ENCODE measurements at places on chromosomes 1 and 21.

DNA sequence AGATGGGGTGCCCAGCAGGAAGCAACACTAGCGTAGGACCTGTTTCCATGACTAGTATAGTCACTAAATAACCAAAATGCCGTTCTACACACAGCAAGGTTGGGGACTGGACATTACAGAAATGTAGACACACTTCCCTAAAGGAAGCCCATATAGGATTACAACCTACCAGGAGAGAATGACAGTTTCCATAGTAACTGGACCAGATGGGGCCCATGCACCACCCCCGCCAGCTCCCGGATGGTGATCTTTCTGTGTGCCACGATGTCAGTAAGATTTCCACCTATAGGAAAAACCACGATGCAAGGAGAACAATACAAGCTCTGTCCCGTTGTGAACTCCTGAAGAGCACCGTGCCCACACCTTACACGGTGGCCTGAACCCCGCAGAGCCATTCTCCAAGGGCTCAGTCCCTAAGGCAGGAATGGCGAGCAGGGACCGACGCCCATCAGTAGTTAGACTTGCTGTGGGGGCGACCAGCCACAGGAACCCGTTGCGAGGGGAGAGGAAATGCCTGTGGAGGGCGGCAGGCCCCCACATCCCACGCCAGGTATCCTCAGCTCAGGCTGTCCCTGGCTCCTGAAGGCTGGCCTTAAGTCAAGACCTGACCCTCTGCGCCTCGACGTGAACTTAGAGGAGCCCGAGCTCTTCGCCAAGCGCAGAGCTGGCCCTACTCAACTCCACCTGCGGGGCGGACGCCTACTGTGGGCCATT, 13.6 kb upstream of the CEP85 start:
- DNase-seq = no peak

GRCh38 chr1:242629396-242629795, 104.9 kb upstream of the PLD5 start:
- no peak for DNase-seq

DNA sequence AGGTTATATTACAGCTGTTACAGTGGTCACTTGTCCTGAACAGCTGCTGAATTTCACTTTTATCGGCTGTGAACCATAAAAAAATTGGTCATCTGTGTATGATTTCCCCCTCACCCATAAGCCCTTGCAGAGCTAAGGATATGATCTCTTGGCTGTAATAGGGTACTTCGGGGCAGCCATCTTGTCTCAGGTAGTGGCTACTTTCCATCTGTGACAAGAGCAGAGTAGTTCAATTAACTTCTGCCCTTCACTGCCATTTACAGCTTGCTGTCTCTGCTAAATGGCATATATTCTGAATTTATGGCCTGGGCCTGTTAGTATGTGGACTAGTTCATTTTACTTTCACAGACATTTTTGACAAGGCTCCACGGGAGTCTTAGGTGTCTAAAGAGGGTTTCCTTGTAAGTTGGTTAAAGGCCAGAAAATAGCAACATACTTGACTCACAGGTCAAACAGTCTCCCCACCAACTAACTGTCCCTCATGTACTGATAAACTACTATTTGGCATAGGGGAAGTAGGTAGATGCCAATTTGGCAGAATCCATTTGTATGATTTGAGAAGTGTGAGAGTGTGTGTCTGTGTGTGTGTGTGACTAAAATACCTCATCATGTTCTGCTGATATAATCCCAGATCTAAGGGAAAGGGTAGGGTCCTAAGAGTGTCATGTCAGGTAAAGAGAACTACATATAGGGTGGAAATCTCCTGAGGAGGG, 151.6 kb downstream of the KCTD3 start:
- DNase-seq = no peak

- DNase-seq = peak; percentile 42
These were observed 79.9 kb downstream of the MORN1 start for GRCh38 chr1:2311184-2312032.

DNA sequence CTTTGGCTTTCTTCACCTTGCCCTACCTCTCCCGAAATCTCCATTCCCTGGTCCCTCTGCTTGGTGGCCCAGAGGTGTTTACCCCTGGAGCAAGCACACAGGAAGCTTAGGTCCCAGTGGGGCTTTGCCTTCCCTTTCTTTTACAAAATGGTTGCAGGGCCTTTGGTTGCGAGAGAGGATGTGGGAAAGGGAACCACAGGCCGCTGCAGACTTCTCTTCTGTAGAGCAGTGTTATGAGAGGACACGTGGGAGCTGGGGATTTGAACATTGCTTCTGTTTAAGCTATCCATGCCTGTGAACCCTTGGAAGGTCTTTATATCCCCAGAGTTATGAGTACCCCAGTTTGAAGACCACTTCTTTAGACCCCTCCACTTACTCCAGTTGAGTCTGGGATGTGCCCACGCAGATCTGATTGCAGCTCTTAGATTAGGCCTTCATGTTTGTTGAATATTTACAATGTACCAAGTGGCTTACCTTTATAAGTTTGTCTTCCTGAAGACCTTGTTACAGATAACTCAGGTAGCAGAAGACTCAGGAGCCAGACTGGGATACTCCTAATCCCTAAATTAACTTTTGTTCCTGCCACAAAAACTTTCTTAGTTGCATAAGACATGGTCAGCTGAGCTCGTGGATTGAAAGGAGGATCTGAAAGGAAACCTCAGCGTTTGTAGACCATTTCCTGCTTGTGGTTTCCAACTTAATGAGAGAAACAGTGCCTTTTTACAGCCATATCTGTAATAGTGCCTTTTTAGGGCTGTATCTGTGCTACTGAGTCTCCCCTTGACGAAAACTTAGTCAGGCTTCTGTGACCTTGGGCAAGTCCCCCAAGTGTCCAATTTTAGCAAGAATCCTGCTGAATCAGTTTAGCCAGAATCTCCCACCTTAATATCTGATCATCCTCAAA, 21.9 kb upstream of the IVNS1ABP start:
- DNase-seq = no peak

GRCh38 chr1:42322577-42322976, 12.5 kb downstream of the FOXJ3 start:
- DNase-seq = no peak

DNA sequence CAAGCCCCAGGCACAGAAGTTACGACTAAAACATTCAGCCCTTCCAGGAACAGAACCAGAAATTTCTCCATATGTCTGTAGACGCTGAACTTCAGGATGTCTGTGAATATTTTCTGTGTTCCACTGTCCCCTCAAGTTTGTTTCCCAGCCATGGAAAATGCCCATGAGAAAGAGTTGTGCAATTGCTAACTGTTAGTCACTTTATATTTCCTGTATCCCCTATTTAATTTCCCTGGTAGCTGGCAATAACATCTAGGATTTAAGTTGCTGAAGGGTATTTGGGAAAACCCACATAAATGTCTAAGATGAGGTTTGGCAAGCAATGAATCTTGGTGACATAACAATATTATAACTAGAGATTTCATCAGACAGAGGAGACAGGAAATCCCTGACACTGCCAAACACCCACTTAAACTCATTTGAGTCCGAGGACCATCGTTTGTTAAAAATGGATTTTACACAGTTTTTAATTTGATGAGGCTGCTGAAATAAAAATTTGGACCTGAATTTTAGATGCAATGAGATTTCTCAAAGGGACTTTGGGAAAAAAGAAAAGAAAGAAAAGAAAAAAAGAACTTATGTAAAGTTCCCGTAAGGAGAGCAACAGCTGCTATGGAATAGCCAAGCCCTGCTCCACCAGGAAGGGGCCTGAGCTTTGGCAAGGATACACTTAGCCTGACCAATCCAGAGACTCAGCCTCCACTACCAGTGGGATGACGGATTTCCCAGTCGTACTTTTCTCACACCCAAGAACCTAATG, 21.8 kb upstream of the ERRFI1 start:
- DNase-seq = no peak

- DNase-seq = no peak
These were observed 348.9 kb downstream of the ASTN1 start for GRCh38 chr1:176815621-176816020.

DNA sequence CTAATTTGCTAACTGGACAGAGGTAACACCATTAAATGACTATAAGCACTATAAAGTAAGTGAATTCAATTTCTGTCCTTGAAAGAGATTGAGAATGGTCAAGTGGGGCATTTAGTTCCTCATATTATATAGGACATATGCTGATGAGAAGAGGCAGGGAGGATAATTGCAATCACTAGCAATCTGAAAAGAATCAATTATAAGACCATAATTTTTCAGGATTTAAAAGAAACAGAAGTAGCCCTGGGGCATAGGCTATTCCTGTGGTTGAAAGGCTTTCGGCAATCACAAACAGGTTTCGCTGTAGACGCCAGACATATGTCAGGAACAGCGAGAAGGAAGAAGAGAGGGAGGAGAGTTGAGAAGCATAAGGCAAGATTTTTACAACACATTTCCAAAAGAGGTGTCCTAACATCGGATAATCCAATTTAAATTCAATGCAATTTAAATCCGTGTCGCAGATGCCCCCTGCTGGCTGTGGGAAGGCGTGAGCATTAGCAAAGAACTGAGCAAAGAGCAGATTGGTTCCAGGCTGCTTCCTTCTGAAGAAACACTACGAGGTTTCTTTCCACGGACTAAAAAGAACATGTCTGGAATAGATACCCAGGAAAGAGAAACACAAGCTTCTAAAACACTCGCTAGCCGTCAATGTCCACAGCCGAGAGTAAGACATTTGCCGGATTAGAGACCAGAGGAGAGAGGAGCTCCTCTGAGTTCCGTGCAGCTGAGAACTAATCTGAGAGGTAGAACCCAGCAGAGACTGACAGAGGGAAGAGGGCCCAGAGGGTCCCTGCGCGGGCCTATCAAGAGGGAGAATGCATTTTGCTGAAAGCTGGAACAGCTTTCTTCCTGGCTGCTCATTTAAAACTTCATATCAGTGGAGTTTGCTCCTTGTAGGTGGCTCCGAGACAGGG, 27.9 kb downstream of the RGS5 start:
- DNase-seq = peak; percentile 2

DNA sequence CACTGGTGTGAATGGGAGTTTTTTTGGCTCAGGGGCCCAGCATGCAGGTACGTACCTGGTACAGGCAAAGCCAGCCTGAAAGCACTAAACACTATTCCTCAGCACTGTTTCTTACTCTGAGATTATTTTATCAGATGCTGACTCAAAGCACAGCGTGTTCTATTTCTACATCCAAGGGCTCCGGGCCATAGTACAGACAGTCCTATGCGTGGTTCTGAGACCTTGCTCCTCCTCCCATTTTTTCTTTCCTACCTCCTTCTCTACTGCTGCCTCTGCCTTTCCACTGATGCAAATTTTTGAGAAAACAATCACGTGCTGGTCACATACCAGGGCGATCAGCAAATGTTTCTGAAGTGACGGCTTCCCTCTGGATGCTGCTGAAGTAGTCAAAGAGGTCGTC, 36.3 kb downstream of the PDPN start:
- DNase-seq = no peak

GRCh38 chr1:40305451-40305850, 11.6 kb downstream of the COL9A2 start:
- no peak for DNase-seq

DNA sequence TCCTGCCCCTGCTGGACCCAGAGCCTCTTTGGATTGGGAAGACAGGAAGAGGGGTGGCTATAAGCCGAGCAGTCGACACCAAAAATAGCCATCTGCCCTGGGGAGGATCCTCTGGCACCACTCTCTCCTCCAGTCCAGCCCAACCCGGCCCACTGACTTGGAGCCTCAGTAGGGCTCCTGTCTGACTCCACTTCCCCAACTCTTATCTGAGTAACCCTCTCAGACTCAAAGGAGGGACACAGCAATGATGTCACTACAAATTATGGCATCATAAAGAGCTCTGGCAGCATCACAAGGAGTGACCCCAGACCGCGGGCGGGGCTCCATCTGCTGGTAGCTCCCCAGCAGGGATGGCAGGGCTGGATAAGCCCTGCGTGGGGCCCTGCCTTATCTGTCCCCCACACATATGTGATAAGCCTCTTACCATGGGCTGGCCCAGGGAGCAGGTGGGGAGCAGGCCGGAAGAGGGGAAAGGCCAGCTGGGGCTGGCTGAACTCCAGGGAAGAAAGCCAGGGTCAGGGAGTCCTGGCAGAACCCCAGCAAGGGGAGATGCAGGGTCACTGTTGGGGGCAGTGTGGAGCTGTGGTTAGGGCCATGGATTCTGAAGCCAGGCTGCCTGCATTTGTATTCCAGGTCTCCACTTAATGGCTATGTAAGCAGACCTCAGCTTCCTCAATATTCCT, 4.6 kb upstream of the SLC6A9 start:
- no peak for DNase-seq

GRCh38 chr1:192889082-192889481, 80.2 kb downstream of the RGS2 start:
- DNase-seq = no peak

DNA sequence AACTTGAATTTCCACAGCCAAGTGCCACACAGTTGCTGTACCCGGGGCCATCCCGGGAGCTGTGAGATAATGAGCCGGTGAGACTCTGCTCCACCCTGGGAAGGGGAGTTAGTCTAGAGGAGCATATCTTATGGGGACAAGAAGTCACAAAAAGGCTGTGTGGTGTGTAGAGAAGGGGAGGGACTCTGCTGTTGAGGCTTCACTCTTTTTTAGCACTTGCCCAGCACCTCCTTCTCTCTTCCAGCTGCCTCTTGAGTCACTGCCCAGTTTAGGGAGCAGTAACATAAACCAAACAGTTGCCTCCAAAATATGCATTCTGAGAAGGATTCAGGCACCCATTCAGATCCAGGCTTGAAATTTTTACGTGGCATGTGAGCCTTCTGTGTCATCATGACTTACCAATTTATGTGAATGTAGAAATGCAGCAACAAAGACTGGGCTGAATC, 744 bp upstream of the WDR26 start:
- DNase-seq = no peak

- no peak for DNase-seq
These were observed 29.3 kb upstream of the SHISA4 start for GRCh38 chr1:201859424-201859823.

DNA sequence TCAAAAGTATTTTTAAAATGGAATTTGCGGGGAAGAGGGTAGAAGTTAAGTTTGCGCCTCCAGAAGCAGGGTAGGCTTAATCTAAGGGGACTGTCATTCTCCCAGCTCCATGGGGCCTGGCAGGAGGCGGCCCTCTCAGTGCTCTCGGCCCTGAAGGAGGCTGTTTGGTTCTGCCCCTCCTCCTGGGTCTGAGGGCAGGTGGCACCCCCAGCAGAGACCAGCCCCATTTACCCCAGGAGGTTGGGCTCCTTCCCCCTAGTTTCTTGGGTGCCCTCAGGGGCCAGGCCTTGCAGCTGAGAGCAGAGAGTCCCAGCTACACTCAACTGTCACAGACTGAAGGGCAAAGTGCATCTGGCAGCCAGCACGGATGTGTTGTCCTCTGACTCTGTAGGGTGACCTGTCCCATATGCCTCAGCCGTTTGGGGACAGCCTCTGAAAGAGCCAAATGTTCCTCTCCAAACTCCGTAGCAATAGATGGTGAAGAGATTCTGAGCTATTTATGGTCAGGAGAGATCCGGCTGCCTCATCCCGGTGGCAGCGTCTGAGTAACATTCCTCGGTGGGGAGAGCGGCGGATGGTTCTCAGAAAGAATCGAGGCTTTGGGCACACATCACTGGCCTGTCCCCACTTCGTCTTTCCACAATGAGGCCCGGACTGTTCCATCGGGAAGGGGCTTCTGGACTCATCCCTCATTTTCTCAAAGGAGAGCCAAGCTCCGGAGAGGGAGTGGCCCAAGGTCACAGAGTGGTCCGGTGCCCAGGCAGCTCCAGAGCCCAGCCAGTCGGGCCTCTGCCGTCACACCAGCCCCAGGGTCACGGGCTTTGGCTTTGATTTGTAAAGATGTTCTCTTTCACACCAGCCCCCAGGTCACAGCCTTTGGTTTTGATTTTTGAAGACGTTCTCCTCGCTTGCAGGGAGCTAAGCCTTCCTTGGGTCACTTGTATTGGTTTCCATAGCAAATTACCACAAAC, 424.2 kb upstream of the VAMP3 start:
- DNase-seq = no peak
